ENCODE measurements at places on chromosomes 5 and 9.

- DNase-seq, result no peak
Observed at GRCh38 chr5:32777222-32777621, 66.1 kb downstream of the NPR3 start.

- DNase-seq, result no peak
Observed at GRCh38 chr9:18441261-18441660, 32.7 kb upstream of the ADAMTSL1 start.

DNA sequence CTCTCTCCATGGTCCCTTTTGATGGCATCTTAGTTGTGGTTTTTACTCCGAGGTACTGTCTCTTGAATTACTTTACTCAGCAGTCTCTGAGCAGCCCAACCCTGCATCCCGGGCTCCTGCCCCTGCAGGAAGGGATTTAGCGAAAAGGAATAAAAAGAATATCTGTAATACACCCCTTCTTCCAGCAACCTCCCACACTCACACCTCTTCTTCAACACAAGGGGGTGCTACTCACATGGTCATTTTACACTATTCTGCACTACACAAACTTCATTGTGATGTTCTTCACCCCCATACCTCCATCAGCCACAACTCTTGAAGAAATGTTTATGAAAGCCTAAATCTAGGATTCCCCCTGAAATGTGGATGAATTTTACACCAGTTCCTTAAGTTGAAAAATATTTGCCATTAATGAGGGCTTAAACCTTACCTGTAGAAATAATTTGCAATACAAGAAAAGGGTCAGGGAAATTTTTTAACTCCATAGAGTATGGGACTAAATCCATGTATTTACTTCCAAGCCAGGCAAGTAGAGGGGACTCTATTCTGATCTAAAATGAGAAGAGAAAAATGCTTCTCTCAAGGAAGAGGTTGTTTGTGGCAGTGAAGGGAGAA is 26.0 kb downstream of the TPD52L3 start:
- no peak for DNase-seq

DNA sequence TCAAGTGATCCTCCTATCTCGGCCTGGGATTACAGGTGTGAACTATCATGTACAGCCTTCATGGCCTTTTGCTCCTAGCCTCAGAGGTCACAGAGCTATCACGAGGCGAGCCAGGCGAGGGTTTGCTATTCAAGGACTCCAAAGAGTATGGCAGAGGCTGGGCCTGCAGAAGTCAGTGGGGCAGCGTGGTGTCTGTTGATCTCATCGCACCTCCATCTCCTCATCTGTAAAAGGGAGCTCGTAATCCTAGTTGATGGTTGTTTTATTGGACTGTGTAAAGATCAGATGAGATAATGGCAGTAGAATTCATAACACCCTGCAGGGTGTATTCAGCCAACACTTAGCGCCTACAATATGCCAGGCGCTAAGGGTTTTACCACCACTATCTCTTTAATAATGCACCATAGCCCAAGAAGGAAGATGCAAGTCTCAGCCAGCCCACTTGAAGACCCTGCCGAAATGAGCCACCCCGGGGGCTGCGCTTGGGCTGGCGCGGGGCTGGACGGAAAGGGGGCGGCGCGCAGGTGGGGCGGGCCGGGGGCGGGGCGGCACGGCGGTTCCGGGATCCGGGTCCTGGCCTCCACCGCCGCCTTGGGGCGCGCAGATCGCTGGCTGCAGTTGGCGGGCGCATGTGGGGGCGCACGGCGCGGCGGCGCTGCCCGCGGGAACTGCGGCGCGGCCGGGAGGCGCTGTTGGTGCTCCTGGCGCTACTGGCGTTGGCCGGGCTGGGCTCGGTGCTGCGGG is at the start of gene GALNT12:
TSS of gene GALNT12 (plus strand) at position 601 of the 744 bp plus-strand sequence. CDS start at position 630, 29 bp downstream.
- DNase-seq, result no peak

GRCh38 chr5:130166839-130167490 is 262.7 kb downstream of the CHSY3 start:
- no peak for DNase-seq

GRCh38 chr5:55897905-55898304 is 46.7 kb downstream of the IL31RA start:
- no peak for DNase-seq

DNA sequence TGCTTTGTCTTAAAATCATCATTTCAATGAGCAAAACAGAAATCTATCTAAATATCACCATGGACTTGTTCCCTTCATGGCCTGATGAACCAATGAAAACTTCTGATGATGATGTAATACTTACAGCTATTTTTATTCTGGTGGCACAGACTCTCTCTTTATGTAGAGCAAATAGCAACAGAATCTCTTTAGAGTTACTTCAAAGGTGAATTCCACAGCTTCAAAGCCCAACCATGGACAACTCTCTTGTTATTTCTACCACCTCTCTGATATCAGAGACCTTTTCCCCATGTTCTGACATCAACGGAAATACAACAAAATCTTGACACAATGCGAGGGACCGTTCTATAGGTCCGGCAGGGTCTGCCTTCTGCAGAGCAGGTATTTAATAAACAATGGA is 70.1 kb downstream of the RETREG1 start:
- DNase-seq, result no peak

DNA sequence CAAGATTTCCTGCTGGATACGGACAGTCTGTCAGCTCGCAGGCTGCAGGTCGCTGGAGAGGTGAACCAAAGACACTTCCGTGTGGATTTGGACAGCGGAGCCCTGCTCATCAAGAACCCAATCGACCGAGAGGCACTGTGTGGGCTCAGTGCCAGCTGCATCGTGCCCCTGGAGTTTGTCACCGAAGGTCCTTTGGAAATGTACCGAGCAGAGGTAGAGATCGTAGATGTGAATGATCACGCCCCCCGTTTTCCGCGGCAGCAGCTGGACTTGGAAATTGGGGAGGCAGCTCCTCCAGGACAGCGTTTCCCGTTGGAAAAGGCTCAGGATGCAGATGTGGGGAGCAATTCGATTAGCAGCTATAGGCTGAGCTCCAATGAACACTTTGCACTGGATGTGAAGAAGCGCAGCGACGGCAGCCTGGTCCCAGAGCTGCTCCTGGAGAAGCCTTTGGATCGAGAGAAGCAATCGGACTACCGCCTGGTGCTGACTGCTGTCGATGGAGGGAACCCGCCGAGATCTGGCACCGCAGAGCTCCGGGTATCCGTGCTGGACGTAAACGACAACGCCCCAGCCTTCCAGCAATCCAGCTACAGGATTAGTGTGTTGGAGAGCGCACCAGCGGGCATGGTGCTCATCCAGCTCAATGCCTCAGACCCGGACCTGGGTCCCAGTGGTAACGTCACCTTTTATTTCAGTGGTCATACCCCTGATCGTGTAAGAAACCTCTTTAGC is 658 bp downstream of the PCDHGC4 start:
- DNase-seq, result no peak

DNA sequence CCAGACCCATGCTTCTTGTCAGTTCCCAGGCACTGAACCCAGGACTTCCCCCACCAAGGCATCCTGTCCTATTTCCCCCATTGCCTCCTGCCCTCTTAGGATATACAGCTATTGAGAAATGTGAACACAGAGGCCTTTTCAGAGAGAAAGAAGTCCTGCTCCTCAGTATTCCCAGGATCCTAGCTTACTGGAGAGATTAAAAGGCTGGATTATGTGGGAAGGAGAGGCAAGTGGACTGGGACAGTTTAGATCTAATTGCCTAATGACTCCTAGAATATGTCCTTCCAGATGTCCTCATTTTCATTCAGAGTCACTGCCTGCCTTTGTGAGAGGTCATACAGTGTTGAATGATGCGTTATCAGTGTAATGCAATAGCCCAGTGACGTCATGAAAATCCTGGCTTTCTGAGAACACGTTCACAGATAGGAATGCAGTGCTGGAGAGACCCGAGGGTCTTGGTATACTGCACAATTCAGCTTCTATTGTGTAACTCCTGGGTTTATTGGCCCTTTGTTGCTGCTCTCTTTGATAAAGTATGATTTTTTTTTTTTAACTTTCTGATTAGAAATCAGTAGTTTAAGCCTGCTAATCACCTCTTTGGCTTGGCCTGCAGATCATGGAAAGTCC is 26.2 kb downstream of the WWC1 start:
- no peak for DNase-seq

DNA sequence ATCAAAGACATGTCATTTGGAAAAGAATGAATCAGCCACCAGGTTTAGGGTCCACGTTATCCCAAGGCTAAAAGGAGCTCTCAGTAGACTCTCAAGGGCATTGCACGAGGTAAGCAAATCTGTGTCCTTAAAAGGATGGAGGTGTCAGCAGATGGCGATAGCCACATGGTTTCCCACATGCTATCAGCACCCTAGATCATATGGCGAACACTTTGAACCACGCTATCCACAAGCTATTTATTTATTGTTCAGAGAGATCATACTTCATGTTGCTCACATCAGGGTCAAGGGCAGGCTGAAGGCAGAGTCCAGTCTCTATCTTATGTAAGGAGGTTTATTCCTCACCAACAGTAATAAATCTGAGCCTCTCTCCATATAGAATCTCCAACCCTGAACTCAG is 43.7 kb downstream of the CDH6 start:
- DNase-seq, result no peak

GRCh38 chr9:137453643-137454081 is 5.5 kb downstream of the NSMF start:
- DNase-seq, result no peak

Data from stimulated activated CD8-positive, alpha-beta memory T cell treated with anti-CD3 and anti-CD28 coated beads, Interleukin-15, amount 100 ng/mL, for 4 hours (primary cell).